NB4 (cell line): ENCODE measurements at places on chromosomes 2 and 18.

GRCh38 chr2:206996556-206997065, 57.3 kb downstream of the CPO start:
- DNase-seq = peak; percentile 38

GRCh38 chr2:149781263-149781808, 193.8 kb upstream of the MMADHC start:
- no peak for DNase-seq

GRCh38 chr18:54607213-54608027, 16.4 kb downstream of the DYNAP start:
- DNase-seq = peak; percentile 42

GRCh38 chr2:150977296-150977695, 284.4 kb downstream of the RBM43 start:
- DNase-seq = no peak

- DNase-seq = no peak
Observed at GRCh38 chr2:65345631-65346030, 86.8 kb downstream of the SPRED2 start.
